Activated T-cell treated with anti-CD3 and anti-CD28 coated beads for 4 hours (primary cell): ENCODE measurements at places on chromosomes 5 and 9.

DNA sequence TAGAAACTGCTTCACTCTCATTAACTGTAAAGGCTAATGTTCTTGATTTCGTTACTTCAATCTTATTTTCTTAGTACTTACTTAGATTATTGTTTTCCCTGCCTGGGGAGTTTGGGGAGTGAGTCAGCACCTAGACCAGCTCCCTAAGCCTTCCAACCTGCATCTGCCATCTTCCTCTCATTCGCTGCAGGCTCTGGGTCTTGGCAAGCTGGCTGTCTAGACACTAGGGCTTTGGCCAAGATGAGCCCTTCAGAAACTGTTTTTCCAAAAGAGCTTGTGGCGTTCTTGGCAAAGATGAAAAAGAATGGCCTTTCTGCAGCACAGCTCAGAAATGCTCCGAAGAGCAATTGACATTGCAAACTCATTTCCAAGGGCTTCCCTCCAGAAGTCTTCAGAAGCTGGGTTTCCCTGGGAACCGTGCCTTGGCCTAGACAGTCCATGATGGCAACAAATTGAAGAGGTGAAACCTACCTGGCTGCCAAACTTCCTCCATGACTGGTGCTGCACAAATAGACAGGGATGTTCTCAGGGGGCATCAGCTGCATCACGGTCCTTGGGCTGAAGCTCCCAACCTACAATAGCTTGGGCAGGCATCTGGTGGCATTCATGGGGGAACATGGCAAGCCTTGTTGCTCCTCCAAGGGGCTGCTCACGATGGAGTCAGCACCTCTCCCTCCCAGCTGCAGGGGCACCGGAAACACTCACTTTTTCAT, 76.6 kb downstream of the NSUN2 start:
- no peak for DNase-seq

GRCh38 chr5:151632941-151633340, 41.8 kb upstream of the FAT2 start:
- no peak for DNase-seq

- DNase-seq, result no peak
These were observed 329 bp downstream of the SYK start for GRCh38 chr9:90801973-90802322.

DNA sequence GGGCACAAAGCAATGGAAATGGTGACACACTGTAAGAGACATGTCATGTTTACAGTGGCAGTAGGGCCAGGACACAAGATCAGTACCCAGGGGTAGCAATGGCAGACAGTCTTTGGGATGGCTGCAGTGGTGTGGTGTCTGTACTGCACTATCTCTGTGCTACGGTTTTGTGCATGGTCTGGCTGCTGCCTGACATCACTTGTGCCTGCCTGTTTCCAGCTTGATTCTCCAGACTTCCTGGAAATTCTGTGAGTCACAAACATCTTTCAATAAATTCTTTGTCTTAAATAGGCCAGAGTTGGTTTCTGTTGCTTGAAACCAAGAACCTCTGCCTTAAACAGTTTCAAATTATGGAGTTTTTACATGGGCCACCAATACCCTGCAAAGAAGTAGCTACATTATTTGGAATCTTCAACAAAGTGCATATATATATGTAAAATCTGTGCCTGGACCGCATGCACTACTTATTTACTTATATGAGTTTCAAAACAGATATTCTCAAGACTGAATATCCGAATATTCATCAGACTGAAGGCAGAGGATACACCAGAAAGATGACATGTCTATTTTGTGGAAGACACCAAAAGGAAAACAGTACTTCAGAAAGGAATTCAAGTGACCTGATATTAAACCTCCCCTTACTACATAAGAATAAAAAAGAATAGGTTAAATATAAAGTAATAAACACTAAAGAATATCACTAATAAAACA, 188.1 kb downstream of the RFX3 start:
- no peak for DNase-seq
